ENCODE measurements at places on chromosomes 3 and 15.
A peak's percentile ranks its signal among the peaks of the same experiment; 100 is the strongest.

DNA sequence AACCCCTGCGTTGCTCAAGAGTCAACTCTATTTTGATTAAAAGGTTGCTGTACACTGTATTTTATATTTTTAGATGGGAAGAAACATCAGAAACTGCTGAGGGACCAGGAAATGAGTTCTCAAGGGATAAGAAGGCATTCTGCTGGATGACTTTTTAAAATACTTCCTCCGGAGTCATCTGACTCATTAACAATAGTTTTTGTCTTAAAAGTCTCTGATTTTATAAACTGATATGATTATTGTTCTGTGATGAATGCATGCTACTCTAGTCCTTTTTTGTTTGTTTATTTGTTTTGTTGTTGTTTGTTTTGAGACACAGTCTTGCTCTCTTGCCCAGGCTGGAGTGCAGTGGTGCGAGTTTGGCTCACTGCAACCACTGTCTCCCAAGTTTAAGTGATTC is 18.2 kb upstream of the HLTF start:
- DNase-seq, result no peak

- DNase-seq, result no peak
Observed at GRCh38 chr3:50414616-50415015, 55.3 kb upstream of the TMEM115 start.

DNA sequence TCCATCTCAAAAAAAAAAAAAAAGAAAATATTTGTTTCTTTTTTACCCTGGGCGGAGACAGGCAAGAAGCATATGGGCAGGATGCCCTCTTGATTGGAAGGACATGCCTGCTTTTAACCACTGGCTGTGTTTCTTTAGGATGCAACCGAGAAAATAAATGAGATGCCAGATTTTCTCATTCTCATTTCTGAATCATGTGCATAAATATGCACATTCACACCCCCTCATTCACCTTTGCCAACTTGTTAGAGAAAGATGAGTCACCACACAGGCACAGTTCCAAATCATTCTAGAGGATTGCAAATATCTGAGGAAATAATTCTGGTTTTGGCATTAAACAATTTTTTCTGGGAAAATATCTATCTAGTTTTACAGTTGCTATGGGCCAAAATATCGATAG is 3.3 kb downstream of the LIPH start:
- no peak for DNase-seq

GRCh38 chr15:99703603-99704443 is 29.4 kb downstream of the LYSMD4 start:
- DNase-seq, result peak; percentile 42

DNA sequence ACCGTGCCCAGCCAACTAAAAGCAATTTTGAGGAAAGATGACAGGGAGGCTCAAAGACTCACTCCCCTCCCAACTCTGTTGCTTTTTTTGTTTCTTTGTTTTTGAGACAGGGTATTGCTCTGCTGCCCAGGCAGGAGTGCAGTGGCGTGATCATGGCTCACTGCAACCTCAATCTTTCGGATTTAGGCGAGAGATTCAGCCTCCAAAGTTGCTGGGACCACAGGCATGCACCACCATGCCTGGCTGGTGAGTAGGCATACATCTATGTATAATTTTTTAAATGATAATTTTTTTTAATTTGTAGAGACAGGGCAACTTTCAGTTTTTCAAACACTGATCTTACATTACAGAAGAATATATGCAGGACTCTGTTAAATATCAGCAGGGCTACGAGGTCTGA is 15.8 kb upstream of the THUMPD3 start:
- no peak for DNase-seq

DNA sequence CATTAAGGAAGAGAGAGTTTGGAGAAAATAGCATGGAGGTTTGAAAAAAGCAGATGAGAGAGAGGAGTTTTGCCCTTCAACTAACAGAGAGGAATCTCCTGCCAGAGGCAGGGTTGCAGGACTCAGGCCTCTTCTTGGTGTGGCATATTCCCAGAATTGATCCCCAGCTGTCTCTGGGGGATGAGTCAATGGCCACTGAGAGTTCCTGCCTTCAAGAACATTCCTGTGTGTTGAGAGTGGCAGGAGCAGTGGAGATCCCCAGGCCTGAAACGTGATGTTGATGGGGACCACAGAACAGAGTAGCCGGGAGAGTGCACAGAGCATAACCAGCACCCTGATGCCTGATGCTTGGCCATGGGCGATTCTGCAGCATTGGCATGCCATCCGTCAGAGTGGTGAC is 348.4 kb upstream of the THBS1 start:
- no peak for DNase-seq

DNA sequence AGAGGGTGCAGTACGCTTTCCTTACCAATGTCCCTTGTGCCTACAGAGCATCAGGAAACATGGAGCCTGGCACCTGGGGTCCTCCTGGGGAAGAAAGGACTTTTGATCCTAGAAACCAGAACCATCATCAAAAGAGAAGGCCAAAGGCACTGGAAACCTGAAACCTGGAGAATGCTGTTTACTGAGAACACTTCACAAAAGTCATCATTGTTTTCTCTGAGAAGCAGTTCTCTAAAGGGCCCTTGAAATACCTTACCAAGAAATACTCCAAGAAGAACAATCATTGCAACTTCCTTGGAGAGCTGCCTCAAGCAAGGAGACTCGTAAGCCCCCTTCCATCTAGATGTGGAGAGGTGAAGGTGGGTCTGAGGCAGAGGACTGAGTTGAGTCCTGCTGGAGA is 66.0 kb downstream of the TLE3 start:
- DNase-seq, result no peak

- DNase-seq, result no peak
Observed at GRCh38 chr3:126100634-126101301, 16.8 kb upstream of the SLC41A3 start.

DNA sequence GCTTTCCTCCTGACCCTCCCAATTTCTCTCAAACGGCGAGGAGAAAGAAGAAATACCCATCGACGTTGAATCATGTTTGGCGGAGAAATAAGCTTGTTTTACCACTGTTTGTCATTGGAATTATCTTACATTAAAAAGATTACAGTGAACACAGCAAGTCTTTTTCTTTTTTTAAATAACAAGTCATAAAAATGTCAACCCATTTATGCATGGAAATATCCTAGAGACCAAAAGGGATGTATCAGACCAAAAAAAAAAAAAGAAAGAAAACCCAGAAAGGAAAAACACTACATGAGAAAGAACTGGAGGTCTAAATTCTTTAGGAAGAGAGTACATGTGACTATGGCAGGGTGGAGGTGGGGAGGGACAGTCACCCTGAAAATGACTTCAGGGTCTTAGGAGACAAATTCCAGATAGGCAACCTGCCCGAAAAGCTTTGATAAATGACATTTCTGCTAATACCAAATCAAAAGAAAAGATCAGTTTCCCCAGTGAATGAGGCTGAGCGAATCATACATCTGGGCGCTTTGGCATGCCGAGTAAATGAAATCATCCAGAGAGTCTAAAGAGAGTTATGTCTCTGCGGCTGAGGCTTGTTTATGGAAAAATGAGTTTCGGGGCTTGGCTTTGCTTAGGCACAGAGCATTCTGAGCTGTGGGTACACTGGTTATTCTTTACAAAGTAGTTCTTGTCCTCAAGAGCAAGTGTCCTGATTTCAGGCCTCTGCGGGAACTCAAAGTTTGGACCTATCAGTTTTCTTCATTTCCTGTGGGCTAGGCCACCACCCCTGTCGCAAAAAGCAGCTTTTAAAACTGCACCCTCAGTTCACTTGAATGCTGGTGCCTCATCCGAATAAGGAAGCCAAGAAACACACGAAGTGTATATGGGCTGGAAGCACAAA is 110.1 kb upstream of the TGFBR2 start:
- DNase-seq, result no peak

DNA sequence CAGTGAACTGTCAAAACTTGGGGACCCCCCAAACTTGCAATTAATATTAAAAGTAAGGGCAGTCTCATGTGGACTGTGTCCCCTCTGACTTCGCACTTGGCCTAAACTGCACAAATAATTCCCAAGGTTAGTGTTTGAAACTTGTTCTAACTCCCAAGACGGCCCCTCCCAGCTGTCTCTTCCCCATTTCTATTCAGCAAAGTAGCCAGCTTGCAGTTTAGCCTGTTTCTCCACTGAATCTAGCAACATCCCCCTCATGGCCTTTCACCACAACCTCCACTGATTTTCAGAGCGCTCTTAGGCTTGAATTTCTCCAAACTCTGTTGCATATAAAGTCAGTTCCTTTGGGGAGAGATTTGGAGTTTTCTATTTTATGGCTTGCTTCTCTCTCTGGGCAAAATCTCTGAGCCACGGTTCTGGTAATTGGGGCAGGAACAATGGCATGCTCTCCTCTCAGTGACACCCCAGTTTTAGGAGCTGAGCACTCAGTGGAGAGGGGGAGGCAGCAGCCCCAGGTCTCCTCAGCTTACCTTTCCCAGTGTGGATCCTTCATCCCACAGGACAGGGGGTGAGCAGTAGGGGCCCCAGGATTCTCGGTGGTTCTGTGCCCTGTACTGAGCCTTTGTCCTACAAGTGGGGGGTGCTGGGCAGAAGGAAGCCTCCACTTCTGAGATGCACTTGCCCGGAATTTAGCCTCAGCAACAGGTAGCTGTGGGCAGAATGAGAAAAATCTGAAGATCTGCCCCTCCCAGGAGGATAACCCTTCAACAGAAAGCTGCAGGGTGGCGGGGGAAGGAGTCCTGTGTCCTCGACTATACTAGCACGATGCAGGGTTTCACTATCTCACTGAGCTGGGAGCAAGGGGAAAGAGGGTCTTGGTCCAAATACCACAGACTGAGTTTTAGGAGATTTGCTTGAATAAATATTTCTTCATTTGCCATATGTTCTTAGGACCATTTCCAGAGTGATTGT is 39.3 kb upstream of the GATA2 start:
- DNase-seq, result no peak

GRCh38 chr3:102826636-102827035 is 391.8 kb downstream of the ZPLD1 start:
- no peak for DNase-seq

DNA sequence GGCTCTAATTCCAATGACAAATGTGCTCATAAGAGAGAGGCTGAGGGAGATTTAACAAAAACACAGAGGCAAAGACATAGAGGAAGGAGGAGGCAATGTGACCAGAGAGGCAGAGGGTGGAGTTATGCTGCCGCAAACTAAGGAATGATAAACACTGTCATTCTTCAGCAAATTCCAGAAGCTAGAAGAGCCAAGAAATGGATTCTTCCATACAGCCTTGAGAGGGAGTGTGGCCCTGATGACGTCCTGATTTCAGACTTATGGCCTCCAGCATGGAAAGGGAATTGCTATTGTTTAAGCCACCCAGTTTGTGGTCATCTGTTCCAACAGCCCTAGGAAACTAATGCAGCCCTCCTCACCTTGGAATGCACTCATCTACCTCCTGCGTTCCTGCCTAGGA is 30.5 kb downstream of the CD47 start:
- no peak for DNase-seq

- no peak for DNase-seq
Observed at GRCh38 chr3:51379301-51379700, 5.8 kb upstream of the MANF start.

GRCh38 chr3:46416811-46417510 is 9.9 kb downstream of the CCRL2 start:
- no peak for DNase-seq

GRCh38 chr15:48667701-48668100 is 22.2 kb upstream of the FBN1 start:
- no peak for DNase-seq

DNA sequence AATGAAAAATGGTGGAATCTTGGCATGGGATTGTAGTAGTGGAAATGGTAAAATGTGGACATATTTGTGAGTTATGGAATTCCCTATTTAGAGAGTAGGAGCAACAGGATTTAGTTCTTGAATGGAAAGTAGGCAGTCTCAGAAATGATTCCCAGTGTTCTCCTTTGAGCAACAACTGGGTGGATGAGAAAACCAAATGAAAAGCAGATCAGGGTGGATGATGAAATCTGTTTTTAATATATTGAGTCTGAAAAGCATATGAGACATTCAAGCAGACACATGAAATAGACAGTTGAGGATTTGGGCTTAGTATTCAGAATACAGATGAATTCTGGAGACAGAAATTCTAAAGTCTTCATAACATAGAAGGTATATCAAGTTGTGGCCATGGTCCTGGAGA is 451.3 kb downstream of the LPP start:
- DNase-seq, result no peak

DNA sequence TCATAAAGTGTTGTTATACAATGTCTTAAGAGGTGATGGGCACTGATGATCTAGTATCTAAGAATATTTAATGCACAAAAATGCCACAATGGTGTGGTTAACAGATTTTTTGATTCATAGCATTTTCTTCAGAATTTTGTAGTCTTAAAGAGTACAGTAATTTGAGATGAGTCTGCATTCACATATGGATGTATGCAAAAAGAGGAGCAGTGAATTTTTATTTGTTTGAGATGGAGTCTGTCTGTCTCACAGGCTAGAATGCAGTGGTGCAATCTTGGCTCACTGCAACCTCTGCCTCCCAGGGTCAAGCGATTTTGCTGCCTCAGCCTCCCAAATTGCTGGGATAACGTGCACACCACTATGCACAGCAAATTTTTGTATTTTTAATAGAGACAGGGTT is 110.5 kb downstream of the ZPLD1 start:
- DNase-seq, result no peak

DNA sequence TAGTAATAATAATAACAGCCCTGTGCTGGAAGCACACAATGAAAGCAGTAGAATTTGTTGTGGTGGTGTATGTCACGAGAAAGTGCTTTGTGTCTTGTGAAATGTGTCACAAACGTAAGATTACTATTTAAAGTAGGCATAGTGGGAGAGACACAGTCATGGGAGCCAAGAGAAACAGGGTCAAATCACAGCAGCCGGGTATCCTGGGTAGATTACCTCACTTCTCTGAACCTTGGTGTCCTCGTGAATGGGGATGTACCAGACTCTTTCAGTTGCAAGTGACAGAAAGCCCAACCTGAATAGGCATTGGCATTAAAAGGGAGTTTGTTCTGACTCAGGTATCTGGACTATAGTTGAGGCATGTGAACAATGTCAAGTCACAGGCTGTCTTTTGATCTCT is 29.1 kb upstream of the SRGAP3 start:
- no peak for DNase-seq

- no peak for DNase-seq
Observed at GRCh38 chr3:117853923-117854668, 1144.5 kb downstream of the TUSC7 start.

DNA sequence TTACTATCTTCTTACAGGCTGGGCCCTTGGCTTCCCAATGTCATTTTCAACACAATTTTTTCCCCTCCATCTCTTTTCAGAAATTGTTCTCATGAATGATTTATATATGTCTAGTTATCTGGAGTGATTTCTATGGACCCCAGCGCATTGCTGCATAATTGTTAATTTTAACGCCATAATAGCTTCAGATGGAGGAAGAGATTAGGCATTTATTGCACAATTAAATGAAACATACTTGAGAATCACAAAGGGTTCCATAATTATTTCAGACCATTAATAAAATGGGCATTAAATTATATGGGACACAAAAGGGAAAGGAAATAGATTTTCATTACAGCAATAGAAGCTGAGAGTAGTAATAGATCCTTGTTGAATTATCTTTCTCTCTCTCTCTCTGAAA is 70.3 kb upstream of the SOX14 start:
- peak; percentile 70 for DNase-seq

- DNase-seq, result no peak
Observed at GRCh38 chr3:23490459-23490858, 287.3 kb downstream of the UBE2E2 start.

GRCh38 chr3:171248426-171249111 is 211.6 kb downstream of the TNIK start:
- no peak for DNase-seq
